ENCODE measurements at places on chromosomes 5 and 9.

GRCh38 chr9:132631685-132632084, 38.1 kb downstream of the DDX31 start:
- DNase-seq, result no peak

- DNase-seq, result no peak
Measured at GRCh38 chr9:20662156-20662555, 21.9 kb upstream of the FOCAD start.

DNA sequence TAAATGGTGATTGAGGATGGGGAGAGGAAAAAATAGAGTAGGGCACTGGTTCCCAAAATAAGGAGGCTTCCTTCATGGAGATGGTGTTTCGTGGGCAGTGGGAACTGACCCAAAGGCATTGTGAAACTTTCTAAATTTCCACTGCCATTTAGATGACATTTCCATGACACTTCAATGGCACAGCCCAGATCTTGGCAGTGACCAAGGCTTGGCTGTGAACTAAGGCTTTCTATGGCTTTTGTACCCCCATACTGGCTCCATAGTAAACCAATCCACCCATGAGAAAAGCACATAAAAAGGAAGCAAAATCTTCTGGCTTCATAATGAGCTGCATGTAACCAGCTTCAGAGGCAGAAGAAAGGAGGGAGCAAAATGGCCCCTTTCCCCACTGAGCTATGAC, 321.0 kb upstream of the TLE4 start:
- DNase-seq, result no peak

GRCh38 chr5:133525126-133525525, 87.2 kb downstream of the FSTL4 start:
- DNase-seq, result no peak

- DNase-seq, result no peak
Measured at GRCh38 chr5:168962306-168962705, 338.6 kb downstream of the SLIT3 start.

- no peak for DNase-seq
Measured at GRCh38 chr5:127586066-127586770, 62.7 kb upstream of the CTXN3 start.

DNA sequence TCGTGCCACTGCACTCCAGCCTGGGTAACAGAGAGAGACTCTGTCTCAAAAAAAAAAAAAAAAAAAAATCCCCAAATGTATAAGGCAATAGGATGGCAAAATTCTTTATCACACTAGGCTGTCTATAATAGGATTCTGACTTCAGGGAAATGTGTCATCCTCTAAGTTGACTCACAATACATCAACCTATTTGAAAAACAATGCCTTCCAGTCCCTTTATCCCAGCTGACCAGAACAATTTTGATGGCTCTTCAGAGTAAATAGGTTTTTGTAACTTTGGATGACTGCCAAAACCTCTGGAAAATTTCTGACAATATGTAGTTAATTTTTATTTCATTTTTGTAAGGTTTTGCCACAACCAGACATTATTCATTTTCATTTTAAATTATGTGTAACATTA, 184.1 kb downstream of the CCDC192 start:
- no peak for DNase-seq

GRCh38 chr9:92345582-92345981, 19.8 kb downstream of the CENPP start:
- no peak for DNase-seq

- DNase-seq, result no peak
Measured at GRCh38 chr5:81849770-81850367, 99.0 kb upstream of the SSBP2 start.

- DNase-seq, result no peak
Measured at GRCh38 chr5:36681711-36682110, 75.3 kb downstream of the SLC1A3 start.

DNA sequence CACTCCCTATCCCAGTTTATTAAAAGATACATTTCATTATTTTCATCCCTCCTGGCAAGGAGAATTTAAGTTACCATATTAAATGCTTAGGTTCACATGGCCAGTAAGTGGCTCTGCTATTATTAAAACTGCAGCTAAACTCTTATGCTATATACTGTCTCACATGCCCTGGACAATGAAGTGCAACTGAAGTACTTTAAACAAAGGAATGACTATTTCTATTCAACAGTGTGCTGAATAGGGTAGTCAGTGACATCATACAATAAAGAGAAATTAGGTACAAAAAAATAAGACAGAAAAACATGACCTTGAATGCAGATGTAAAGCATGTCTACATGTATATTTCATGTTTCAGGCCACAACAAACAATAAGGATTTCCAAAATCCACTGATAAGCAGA, 282.6 kb upstream of the SMC2 start:
- DNase-seq, result no peak

GRCh38 chr5:132250547-132250946, 6.9 kb upstream of the PDLIM4 start:
- DNase-seq, result no peak

GRCh38 chr9:14661421-14662059, 31.7 kb downstream of the ZDHHC21 start:
- no peak for DNase-seq

DNA sequence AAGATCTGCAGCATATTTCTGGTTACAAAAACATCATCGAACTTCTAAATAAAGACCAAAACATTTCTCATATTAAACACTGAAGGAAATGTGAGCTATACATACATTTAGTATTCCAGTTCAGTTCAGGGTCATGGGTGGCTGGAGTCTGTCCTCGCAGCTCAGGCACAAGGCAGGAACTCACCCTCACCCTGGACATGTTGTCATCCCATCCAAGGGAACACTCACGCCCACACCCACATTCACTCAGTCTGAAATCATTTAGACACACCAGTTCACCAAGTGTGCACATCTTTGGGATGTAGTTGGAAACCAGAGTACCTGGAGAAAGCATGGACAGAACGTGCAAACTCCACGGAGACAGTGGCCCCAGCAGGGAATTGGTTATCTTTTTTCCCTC, 481.0 kb downstream of the RASEF start:
- DNase-seq, result no peak

DNA sequence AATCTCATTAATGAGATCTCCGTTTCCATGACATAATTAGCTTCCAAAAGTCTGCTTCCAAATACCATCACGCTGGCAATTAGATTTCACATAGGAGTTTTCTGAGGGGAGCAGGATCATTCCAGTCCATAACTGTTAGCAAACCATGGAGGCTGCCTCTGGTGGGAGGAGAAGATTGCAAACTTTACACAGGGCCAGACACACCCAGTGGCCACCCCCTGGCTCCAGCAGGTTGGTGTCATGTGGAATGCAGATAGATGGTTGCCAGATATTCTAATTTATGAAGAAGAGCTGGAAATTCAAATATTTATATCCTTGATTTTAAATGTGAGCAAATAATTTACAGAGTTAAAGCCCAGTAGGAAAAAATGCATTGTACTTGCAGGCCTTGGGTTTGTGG, 164.2 kb downstream of the ICE1 start:
- DNase-seq, result no peak

- DNase-seq, result no peak
Measured at GRCh38 chr9:136354592-136355085, 8.9 kb downstream of the DNLZ start.

GRCh38 chr5:122296871-122297270, 15.2 kb upstream of the SNCAIP start:
- no peak for DNase-seq

GRCh38 chr5:93305984-93306383, 275.0 kb downstream of the NR2F1-AS1 start:
- no peak for DNase-seq

- no peak for DNase-seq
Measured at GRCh38 chr9:131386281-131386680, 7.6 kb upstream of the PRRC2B start.

- no peak for DNase-seq
Measured at GRCh38 chr5:173907686-173908371, 19.7 kb downstream of the CPEB4 start.

DNA sequence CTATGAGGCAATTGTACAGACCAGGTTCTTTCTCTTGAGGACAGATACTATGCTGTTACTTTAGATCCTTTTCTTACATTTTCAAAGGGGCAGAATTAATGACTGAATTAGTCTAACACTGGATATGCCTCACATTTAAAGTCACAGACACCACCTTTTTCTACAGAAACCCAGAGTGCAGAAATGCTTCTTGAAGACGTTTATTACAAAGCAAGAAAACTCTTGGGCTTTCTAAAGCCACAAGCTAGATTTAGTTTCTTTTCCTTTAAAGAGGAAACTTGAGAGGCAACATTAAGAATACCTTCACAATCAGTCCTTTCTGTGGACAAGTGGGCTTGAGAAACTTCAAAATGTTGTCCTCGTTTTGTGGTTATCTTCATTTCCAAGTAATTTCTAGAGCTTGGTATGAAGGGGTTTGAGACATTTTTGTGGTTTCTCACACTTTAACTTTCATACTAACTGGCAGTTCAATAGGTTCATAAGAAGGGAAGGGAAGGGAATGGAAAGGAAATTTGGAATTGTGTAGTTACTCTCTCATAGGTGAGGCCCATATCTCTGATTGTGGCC, 527.4 kb downstream of the RASEF start:
- no peak for DNase-seq

DNA sequence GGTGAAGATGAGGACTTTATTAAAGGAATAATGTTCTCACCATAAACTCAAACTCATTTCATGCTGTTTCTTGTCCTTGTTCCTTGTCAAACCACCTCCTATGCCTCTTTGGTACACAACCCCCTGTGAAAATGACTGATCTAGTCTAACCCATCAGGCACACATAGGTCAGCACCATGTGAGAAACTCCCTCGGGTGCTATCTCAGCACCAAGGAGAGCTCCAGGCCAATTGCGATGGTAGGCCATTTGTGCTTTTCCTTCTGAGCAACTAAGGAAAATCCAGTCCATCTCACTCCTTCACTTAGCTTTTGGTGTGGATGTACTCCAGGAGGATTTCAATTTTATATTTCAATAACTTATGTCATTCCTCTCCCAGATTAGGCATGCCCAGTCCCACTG, 199.8 kb downstream of the ZNF608 start:
- DNase-seq, result no peak

DNA sequence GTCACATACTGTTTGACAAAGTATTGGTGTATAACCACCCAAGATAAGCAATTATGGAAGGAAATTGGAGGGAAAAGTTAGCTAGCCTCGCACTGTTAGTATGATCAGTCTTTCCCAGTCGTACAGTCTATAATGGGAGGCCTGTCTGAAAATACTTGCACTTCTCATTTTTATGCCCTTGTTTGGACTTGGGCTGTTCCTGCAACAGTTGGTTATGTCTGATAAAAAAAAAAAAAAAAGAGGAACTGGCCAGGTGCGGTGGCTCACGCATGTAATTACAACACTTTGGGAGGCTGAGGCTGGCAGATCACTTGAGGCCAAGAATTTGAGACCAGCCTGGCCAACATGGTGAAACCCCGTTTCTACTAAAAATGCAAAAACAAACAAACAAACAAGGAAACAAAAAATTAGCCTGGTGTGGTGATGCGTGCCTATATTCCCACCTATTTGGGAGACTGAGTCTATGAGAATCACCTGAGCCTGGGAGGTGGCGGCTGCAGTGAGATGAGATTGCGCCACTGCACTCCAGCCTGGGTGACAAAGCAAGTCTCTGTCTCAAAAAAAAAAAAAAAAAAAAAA, 58.3 kb upstream of the ANKRD33B start:
- DNase-seq, result no peak

- DNase-seq, result no peak
Measured at GRCh38 chr9:37626708-37627292, 24.0 kb upstream of the FRMPD1 start.

DNA sequence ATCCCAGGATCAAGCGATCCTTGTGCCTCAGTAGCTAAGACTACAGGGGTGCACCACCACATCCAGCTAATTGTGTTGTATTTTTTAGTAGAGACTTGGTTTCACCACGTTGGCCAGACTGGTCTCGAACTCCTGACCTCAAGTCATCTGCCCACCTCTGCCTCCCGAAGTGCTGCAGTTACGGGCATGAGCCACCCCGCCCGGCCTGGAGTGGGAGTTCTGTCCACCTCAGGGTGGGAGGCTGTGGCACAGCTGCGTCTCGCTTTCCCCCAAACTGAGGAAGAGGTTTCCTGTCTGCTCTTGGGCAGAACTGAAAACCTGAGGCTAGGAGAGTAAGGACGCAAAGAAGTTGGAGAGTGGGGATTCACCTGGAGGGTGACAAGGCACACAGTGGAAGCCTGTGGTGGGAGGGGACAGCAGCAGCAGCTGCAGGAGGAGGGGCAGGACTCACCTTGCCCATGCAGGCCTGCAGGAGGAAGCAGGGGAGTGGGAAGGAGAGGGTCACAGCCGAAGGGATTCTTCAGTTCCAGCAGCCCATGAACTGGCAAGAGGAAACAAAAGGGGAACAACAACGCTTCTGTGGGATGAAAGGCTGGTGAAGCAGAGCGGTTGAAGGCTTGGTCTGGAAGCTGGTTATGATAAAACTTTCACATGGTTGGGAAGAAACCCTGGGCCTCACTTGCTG, 181.4 kb downstream of the GAS1 start:
- DNase-seq, result no peak

DNA sequence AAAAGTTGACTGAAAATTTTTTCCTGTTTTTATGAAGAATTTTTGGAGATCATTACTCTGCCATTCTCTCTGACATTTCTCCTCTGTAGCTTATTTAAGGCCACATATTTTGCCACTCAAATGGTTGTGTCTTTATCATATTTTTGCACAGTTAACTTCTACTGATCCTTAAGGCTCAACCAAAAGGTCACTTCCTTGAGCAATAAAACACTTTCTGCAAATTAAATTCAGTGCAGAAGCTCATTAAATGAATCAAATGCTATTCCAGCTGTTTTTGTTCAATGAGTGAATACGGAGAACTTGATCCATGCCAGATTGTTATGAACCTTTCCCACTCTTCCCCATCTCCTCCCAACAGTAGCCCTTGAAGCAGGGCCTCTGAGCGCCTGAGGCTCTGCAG, 93.8 kb upstream of the EPB41L4A start:
- no peak for DNase-seq

GRCh38 chr5:14036514-14036913, 92.0 kb upstream of the DNAH5 start:
- no peak for DNase-seq

DNA sequence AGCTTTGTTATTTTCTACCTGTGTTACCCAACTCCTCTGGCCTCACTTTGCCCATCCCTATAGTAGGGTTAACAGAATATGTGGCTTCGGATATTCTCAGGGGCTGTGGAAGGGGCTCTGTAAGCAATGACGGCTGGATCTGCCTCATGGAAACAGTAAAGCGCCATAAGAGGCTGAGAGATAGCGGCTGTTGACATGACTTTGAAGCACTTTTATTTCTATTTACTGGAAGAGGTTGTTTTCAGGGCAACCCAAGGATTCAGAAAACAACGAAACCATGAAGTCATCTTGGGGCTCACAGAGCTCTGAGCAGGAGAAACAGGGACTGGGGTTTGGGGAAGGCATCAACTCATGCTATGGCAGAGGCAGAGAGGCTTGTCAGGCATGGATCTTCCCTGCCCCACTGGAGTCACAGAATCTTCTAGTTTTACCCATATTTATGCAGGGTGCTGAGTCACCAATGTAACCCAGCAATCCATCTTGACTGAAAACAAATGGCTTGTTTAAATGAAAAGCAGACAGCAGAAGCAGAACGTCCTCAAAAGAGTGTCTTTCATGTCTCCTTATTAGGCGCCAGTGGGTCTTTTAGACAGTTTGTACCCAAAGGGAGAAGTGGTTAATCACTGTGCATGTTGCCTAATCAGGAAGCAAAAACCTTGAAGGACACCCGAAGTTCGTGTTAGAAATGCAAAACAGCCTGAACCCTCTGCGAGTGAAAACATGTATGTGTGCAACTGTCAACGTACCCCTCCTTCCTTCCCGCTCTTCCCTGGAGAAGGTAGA, 113.0 kb downstream of the COL23A1 start:
- no peak for DNase-seq

Measured in CMK (cell line).